ENCODE measurements at places on chromosomes 16 and 17. TPM values are rescaled to one million over a fixed set of nuclear protein-coding genes. Genes with fewer than 3 reads are reported as not detected.

Gene CACNG1
- total RNA-seq, result not detected

Gene TBKBP1
- total RNA-seq, result 6.3 TPM

Gene TMEM114
- not detected for total RNA-seq

Gene WWP2
- total RNA-seq, result 21.3 TPM

Gene SLC16A5
- total RNA-seq, result 20.6 TPM

Gene ANKRD40CL
- not detected for total RNA-seq

Gene CLEC18C
- not detected for total RNA-seq

Gene CHRNE
- 0.06 TPM for total RNA-seq

Gene SOX15
- 0.72 TPM for total RNA-seq

Gene TAT
- not detected for total RNA-seq

Gene HS3ST3A1
- 0.26 TPM for total RNA-seq

Gene DNAI2
- not detected for total RNA-seq

Gene KRTAP4-6
- not detected for total RNA-seq

Gene KRTAP2-1
- total RNA-seq, result not detected

Gene ABCA6
- total RNA-seq, result not detected

Gene DHRS7C
- total RNA-seq, result not detected

Gene CCL14
- not detected for total RNA-seq

Gene RFFL
- 42.8 TPM for total RNA-seq

Gene KIF19
- 0.01 TPM for total RNA-seq

Gene CD300A
- not detected for total RNA-seq

Gene MPP3
- total RNA-seq, result 18.7 TPM

Gene GPR142
- not detected for total RNA-seq

Gene SLFN12L
- total RNA-seq, result not detected

Gene SPATA32
- 0.17 TPM for total RNA-seq

Gene TRIM65
- 40.2 TPM for total RNA-seq

Gene ZDHHC1
- 5.8 TPM for total RNA-seq

Gene ANKFN1
- not detected for total RNA-seq

Gene NPIPA7
- 11.7 TPM for total RNA-seq

Gene TOM1L1
- 46.0 TPM for total RNA-seq

Gene KRTAP1-1
- total RNA-seq, result not detected

Gene KRTAP4-1
- 0.32 TPM for total RNA-seq

Gene CHAD
- not detected for total RNA-seq

Gene ICAM2
- total RNA-seq, result not detected

All from A549 treated with CpdA at 1 μM for 4 hours (cell line).